ENCODE measurements at places on chromosomes 12 and 14.

DNA sequence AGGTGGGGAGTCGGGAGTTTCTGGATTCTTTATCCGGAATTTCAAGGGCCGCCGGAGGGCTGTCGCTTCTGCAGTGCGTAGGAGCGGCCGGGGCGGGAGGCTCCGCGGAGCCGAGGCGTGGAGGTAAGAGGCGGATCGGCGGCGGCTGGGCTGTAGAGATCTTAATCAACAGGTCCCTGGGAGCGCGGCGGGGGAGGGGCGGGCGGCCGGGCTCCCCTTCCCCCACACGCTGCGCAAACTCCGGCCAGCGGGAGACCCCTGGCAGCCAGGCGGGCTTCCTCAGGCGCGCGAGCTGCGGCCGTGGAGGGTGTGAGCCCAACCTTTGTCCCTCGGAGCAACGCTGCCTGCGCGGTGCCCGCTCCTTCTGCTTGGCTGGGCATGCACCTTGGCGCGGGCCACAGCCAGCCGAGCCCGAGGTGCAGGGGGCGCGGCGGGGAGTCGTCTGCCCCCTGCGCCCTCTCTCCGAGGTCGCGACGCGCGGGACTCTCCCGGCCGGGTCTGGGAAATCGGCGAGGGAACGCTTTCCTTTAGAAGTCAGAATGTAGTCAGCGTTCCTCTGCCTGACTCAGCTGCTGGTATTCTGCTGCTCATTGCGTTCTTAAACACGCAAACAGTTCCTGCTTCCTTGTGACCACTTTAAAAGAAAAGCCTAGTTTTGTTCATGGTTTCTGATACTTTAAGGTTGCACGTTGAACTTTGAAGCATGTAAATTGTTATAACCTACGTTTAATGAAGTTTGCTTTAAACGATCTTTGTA is at the start of gene PALS1:
PALS1 (plus strand) TSS at position 25 of the 757 bp plus-strand sequence. CDS start 37,736 bp downstream, outside the sequence.
- DNase-seq, result peak; percentile 44

- no peak for DNase-seq
Observed at GRCh38 chr14:102071283-102071998, 15.4 kb downstream of the HSP90AA1 start.

DNA sequence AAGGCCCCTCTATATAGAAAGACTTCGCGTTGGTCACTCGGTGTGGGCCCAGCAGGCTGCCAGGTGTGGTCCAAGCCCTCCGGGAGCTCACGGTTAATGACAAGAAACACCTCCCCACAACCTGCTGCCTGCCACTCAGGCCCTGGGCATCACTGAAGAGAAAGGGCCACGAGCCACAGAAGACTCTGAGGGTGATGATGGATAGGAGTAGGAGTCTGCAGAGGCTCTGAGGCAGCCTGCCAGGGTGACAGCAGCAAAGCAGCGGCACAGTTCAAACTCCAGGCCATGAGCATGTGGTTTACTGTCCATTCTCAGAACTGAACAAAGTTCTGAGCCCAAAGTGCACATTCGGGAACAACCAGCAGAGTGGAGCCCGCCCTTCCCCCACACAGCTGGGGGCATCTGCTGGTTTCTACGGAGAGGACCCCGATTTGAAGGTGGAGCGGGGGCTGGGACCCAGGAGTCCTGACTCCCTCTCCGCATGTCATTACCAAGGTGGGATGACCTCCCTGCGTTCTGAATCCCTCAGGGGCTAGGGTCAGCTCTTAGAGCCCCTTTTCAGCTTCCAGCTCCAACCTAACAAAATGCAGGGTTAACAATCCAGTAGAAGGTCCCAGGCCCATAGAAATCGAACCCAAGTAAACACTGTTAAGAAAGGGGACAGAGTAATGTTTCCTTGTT is 65.8 kb downstream of the VWF start:
- no peak for DNase-seq

GRCh38 chr12:13099066-13099843 is 4.2 kb downstream of the GSG1 start:
- DNase-seq, result no peak

GRCh38 chr14:23478109-23478759 is 8.7 kb downstream of the NGDN start:
- DNase-seq, result no peak

GRCh38 chr12:105783983-105784947 is 354.5 kb downstream of the NUAK1 start:
- DNase-seq, result no peak

DNA sequence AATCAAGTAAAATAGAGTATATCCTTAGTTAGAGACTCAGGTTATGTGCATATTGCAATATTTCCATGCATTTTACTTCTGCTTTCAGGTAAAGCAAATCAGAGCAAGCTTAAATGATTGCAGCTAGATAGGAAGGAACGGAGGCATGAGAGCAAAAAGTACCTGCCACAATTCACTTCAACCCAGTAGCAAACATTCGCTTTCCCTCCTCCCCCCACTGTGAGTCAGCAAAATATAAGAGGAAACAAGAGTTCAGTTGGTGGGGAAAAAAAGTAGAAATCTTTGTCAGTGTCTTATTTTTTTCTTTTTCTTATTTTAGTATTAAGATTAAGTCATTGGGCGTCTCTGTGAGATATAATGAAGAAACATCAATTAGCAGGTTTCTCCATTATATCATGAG is 475.4 kb downstream of the NPAS3 start:
- no peak for DNase-seq

GRCh38 chr12:2593045-2593444 is 201.7 kb upstream of the FKBP4 start:
- no peak for DNase-seq

DNA sequence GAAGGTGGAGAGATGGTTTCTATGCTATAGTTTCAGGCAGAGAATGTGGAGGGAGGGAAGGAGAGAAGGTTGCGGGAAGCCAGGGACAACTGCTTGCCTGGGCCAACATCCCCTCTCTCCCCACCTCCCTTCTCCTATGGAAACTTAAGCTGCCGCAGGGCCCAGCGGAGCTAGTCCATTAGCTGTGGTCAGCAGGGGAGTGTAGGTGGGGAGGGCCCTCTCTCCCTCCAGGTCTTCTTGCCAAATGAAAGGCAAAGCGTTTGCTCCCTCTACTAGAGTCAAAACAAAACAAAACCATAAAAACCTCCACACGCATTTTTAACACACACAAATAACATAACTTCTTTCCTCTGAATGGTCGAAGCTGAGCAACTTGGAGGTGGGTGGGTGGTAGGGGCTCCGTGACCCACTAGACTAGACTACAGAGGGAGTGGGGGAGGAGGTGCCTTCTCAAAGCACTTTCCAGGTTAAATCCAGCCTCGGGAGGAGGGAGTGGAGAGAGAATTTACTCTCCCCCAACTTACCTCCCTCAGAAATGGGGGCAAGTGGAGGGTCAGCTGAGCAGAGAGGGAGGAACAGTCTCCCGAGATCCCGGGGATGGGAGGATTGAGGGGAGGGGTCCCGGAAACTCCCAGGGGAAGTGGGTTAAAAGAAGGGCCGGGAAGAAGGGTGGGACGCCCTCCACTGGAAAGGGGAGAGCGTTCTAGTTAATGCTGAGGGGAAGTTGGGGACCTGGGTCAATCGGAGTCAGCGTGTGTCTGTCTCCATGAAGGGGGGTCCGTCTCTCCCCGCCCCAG is 4.6 kb upstream of the CACNB3 start:
- no peak for DNase-seq

DNA sequence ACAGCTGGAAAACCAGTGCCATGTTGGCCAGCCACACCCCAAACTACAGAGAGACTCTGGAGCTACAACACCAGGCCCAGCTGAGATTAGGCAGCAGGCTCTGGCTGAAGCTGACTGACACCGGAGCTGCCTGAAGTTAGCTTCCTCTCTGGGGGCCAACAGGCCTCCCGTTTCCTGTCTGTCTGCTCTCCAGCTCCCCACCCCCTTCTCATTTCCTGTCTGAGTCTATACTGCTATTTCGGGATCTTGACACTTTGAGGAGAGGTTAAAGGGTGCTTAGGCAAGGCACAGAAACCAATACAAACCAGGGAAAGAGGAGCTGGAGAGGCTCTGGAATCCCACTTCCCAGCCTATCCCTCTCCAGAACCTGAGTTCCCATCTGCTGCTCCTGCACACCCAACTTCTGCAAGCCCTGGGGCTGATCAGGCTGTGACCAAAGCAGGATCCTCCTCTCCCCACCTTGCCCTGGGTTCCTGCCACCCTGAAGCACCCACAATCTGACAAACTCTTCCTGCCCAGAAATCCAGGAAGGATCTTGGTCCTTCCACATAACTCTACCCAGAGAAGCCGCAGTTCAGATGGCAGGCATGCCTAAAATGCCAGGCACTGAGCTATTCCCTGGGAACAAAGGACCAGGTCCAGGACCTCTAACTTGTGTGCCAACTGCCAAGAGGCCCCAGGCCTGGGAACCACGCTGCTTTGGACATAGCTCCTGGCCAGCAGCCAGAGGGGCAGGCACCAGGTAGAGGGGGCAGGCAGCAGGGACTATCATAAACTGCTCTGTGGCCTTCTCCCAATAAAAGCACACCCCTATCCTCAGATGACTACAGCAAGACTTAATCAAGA is 39.9 kb downstream of the PRPF40B start:
- DNase-seq, result no peak

DNA sequence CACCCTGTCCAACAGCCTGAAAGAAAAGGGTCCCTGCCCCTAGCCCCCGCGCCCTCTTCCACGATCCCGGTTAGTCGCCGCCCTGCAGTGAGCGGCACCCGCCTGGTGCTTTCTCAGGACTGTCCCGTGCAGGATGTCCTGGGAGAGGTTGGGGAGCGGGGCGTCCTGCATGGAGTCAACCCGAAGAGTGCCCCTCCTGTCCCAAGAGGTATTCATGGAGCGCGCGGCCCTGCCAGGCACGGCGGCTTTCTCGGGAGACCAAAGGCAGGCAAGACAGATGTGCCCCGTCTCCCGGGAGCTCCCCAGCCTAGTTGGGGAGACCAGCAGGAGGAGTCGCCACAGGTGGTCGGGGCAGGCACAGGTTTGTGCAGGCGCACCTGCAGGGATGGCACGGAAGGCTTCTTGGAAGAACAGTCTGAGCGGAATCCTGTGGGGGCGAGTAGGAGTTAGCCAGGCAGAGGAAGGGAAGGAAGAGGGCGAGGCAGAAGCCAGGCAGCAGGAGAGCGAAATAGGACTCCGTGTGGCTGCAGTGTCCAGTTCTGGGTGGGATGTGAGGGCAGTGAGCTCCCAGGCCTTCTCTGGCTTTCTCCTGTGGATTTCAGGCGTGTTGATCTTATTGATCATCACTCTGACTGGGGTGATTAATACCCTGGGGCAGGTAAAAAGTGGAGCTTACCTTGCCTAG is 723 bp downstream of the SIVA1 start:
- no peak for DNase-seq

- DNase-seq, result no peak
Observed at GRCh38 chr12:32896432-32897280, at the start of gene PKP2. TSS of gene PKP2 (minus strand) at chr12:32896777. CDS start at chr12:32896731, 46 bp downstream.

- no peak for DNase-seq
Observed at GRCh38 chr12:94684416-94685142, 34.2 kb upstream of the TMCC3 start.

DNA sequence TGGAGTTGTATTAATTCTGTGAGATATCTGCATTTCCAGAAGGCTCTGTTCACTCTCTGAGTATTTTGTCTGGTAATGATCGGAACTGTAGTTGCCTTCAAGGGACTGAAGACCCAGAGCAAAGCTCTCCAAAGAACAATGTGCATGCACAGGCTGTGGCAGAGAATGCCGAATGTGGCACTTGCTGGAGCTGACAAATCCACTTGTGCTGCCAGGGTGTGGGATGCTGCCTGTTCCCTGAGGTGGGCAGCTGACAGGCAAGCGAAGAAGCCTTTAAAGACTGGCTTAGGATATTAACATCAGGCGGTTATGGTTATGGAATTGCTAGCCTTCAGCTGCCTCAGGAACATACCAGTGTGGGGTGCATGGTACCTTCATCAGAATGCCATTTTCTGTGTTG is 419.9 kb upstream of the ATP2B1 start:
- no peak for DNase-seq

- DNase-seq, result peak; percentile 45
Observed at GRCh38 chr14:96145116-96145864, 59.3 kb upstream of the BDKRB2 start.

GRCh38 chr14:37078131-37078530 is 94.3 kb downstream of the SLC25A21 start:
- DNase-seq, result no peak

DNA sequence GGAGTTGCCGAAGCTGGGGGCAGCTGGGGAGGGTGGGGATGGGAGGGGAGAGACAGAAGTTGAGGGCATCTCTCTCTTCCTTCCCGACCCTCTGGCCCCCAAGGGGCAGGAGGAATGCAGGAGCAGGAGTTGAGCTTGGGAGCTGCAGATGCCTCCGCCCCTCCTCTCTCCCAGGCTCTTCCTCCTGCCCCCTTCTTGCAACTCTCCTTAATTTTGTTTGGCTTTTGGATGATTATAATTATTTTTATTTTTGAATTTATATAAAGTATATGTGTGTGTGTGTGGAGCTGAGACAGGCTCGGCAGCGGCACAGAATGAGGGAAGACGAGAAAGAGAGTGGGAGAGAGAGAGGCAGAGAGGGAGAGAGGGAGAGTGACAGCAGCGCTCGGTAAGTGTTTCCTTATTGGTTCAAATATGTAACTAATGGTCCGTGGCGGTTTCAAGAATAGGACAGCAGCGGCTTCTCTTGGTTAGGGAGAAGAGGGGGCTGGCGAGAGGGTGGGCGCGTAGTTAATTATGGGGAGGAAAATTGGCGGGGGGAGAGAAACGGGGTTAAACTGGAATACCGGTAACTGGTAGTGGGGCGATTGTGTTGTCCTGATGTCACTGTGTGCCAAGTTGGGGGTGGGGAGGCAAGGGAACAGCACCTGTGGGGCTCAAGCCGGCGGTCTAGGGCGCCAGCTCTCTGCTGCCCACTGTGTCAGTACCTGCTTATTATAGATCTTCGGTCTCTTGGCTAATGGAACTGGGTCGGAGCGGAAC is 8.4 kb downstream of the HOXC8 start:
- DNase-seq, result no peak

DNA sequence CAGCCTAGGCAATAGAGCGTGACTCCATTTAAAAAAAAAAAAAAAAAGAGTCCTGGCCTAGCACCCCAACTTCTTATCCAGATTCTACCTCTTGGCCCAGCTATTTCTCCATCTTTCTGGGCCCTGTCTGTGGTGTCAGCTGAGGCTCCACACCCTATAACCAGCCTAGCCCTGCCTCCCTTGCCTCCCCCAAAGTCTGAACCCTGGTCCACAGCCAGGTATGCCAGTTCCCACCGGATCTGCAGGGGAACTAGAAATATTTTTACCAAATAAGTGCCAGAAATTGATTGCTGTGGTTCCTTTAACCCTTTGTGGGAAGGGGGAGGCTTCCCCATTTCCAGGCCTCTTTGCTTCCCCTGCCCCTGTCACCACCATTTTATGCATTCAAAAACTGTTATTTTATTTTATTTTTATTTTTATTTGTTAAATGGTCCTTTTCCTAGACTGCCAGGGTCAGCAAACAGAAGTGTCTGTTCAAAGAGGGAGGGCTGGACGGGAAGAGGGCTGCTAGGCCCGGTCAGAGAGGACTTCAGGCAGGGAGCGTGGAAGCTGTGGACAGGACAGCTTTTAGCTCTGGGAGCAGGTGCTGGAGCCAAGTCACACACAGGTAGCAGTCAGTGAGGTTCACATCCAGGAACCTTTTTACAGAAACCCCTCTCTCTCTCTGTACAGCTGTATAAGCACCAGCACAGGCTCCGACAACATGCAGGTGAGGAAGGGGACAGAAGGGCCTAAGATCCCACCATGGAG is 23.2 kb downstream of the TTC9 start:
- no peak for DNase-seq

Measured in amniotic stem cell (primary cell).